ENCODE measurements at places on chromosomes 6 and 20.

DNA sequence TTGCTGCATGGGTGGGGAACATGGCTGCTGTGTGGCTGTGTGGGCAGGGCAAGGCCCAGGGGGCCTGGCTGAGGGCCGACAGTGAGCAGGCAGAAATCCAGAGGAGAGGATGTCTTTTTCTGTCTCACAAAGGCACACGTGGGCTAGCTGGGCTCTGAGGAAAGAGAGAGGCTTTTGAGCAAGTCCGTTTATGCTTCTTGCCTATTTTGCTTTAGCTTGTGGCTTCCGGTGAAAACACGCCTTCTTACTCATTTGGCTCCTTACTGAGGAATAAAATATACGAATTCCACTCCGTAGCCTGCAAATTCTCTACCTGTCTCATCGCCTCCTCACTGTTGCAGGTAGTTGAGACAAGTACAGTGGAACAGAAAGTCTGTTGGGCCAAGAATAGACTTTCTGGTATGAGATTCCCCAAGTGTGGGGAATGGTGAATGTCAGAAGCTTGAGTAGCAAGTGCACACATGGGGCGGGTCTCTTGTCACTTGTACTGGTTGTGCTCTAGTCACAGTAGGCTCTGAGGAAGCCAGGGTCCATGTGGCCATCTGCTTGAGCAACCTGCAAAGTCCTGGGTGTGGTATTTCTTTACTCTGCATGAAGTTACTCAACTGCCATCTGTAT is 28.4 kb downstream of the WRNIP1 start:
- DNase-seq = no peak

DNA sequence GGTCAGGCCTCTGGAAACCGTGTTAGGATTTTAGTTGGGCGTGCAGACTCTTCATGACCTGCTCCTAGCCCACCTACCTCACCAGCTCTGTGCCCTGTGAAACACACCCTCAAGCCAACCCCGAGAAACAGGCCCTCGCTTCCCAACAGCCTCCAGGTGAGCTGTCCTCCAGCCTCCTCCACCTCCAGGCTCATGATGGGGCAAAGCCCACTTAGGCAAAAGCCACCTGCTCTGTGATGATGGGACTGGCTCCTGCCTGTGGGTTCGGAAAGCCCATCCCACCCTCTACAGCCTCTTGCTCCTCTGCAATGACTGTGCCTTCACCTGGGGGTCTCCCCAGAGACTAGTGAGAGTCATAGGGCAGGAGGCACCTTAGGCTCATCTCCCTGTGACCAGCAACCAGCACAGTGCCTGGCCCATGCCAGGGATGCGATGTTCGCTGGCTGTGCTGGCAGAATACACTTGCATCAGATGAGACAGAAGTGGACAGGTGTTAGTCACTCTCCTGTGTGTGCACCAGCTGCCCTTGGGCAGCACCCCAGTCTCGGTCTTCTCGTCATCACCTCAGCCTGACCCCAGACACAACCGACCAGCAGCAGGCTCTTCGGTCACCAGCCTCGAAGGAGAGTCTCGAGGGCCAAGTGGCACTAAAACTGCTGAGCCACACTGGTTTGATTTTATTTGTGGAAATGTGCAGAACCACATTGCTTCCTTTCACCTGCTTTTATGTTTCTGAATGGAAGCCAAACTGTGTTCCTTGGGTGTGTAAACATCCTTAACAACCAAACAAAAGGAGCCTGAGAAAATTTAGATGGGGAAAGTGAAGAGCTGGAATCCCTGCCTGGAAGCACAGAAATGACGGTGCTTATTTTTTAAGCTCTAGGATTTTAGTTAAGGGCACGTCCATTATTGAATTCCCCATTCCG is 10.7 kb downstream of the PXDC1 start:
- DNase-seq = no peak

DNA sequence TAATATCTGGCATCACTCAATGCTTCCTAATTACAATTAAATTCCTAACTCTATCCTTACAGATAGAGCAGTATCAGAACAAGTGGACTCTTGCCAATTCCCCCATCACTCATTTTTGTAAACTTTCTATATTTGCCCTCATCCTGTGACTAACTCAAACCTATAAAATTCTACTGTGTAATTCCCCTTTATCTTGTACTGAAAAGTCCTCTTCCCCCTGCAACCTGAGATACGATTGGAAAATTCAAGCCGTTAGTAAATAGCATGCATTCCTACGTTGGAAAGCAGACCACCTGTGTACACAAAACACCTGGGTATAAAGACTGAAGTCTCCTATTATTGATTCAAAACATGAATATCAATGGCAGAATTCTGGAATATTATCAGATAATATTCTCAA is 70.4 kb upstream of the KCNQ5 start:
- no peak for DNase-seq

DNA sequence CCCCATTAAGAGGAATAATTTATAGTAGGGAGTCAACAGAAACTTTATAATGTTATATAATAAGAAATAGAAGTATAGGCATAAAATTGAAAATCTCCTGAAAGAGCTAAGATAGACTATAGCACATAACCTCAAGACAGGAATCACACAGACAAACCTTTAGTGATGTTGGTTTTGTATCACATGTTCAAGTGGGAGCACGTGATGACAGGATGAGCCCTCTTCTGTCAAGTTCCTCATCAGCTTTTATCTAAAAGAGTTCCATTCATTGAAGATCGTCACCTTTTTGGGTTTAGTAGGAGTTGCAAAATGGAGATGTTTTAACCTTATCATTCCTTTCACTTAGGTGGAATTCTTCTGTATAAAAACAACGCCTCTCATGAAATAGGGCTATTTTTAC is 127.0 kb downstream of the MCHR2 start:
- DNase-seq = no peak

- no peak for DNase-seq
Measured at GRCh38 chr6:154962753-154963152, 32.4 kb upstream of the TIAM2 start.

- DNase-seq = no peak
Measured at GRCh38 chr20:19849341-19850197, 91.5 kb downstream of the RIN2 start.

GRCh38 chr6:37200085-37200484 is 30.1 kb downstream of the PIM1 start:
- no peak for DNase-seq

GRCh38 chr6:4224067-4224978 is 88.9 kb upstream of the ECI2 start:
- no peak for DNase-seq

- DNase-seq = no peak
Measured at GRCh38 chr6:53112871-53113270, 35.8 kb downstream of the GCM1 start.

DNA sequence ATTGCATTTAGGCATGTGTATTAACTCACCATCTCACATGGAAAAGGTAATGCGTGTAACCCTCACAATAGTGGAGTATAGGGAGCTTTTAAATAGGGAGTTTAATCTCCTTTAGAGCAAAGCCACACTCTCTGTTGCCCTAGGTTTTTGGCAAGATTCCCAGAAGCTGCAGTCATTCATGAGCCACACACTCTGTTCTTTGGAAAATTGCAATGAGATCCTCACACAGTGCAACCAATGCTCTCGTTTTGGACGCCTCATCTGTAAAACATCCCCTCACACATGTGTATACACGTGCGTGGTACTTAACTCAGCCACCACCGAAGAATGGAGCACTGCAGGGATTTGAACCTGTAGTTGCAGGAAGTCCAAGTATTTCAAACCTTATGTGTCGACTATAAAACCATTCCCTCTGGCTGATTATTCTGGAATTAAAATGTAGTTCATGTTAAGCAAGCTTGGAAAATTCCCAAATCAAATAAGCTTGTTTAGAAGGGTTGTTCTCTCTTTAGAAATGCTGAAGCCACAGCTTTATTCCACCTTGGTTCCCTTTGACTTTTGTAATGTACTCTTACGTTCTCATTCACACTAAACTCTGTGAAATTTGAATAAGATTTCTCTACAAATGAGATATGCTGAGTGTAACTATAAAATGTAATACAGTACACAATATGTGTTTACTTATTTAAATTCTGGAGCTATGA is 489.8 kb upstream of the MANEA start:
- peak; percentile 98 for DNase-seq

DNA sequence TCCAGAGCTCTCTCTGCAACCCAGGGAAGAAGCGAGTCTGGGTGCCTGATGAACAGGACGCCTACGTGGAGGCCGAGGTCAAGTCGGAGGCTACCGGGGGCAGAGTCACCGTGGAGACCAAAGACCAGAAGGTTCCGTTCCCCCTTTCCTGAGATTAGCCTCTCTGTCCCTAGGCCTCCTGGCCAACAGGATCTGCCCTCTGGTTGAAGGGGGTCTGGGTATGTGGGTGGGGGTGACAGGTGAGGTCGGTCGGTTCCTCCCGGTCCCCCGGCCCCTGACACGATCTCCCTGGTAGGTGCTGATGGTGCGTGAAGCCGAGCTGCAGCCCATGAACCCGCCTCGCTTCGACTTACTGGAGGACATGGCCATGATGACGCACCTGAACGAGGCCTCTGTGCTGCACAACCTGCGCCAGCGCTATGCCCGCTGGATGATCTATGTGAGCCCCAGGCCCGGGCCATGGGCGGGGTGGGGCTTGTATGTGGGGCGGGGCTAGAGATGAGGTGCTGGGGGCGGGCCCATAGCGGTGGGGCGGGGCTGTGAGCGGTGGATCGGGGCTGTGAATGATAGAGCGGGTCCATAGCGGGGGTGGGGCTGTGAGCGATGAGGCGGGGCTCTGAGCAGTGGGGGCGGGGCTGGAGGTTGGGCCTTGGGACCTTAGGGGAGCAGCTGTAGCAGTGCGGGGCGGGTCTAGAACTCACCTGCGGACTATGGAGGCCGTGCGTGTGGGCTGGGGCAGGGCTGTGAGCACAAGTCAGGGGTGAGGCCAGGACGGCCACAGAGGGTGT is 23.9 kb downstream of the MYH7B start:
- no peak for DNase-seq

- DNase-seq = no peak
Measured at GRCh38 chr6:49551866-49552129, 1.3 kb downstream of the C6orf141 start.
